ENCODE measurements at places on chromosomes 13 and 19.

DNA sequence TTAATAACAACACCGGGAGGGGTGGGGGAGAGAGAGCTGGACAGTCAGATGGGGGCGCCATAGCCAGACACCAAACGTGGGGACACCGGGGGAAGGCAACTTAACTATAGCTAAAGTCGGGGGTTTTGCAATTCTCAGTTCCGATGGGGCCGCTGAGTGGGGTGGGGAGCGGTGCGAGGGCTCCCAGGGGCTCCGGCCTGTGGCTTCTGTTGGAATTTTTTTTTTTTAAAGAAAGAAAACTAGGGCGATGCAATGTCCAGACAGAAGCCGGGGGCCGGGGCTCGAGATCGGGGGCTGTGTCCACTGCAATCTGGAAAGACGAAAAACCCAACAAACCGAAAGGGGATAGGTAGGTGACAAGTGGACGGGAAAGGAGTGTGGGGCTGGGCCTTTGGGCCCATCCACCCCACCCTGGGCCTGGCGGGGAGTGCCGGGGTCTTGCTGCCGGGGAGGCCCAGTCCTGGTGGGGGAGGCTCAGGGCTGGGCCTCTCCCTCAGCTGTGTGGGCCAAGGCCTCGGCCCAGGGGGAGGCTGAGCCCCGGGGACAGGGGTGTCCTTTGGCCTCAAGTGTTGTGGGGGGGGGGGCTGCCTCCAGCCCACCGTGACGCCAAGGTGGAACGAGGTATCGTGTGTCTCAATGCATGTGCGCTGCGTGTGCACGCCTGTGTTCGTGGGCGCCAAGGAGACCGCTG, 17.3 kb downstream of the PRKCSH start:
- no peak for DNase-seq

GRCh38 chr13:97116754-97117153, 105.4 kb upstream of the MBNL2 start:
- no peak for DNase-seq

DNA sequence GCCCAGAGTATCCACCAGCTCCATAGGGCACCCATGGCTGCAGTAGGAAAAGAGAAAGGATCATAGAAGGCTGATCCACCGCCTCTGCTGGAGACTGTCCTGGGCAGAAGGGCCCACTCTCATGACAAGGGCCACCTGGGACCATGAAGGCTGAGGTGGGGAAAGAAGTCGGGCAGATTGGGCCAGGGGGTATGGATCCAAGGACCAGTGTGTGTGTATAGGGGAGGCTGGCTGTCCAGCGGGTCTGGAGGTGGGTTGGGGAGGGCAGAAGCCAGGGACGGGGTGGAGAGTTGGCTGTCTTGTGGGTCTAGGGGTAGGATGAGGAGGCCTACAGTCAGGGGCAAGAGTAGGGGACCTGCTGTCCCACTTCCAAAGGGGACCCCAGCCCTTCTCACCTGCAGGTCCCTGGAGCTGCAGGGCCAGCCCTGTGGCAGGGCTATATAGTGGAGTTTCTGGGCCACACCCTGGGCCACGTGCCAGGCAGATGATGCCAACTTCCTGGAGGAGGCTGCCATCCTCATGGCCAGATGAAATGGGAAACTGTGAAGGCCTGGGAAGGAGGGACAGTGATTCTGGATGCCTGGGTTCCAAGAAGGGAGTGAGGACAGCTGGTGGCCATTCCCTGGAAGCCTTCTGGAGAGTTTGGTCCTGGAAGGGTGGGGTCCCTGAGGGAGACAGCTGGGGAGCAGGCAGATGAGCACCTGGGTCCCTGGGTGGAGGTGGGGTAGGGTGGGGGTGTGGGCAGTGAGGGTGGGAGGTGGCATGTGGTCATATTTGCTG, at the start of gene FCGBP:
FCGBP (minus strand) TSS at position 51 of the 780 bp plus-strand sequence.
- no peak for DNase-seq

GRCh38 chr19:42290136-42290522, 11.8 kb upstream of the PRR19 start:
- no peak for DNase-seq

- no peak for DNase-seq
These were observed 255.6 kb downstream of the ITGBL1 start for GRCh38 chr13:101708115-101708514.
